ENCODE measurements at places on chromosomes 6 and 20. TPM values are rescaled to one million over a fixed set of nuclear protein-coding genes. Genes with fewer than 3 reads are reported as not detected.

DDO gene
- 0.53 TPM for total RNA-seq

DLL1 gene
- total RNA-seq = 1.8 TPM

DEFB132 gene
- total RNA-seq = not detected

ZBTB46 gene
- 7.2 TPM for total RNA-seq

SPO11 gene
- total RNA-seq = not detected
